Right lobe of liver (tissue), 6 donors: ENCODE measurements at places on chromosomes 12 and 14.

GRCh38 chr14:32934073-32934880 is 4.4 kb upstream of the NPAS3 start:
- no peak overlapping the region for H3K27ac ChIP-seq
- H3K27me3 ChIP-seq = peaks cover 14% of the 10 kb centered on the region
- H3K4me1 ChIP-seq = no peaks in the 10 kb centered on the region
- H3K4me3 ChIP-seq = peak overlapping the region; percentile 18
- H3K36me3 ChIP-seq = no peaks in the 10 kb centered on the region

DNA sequence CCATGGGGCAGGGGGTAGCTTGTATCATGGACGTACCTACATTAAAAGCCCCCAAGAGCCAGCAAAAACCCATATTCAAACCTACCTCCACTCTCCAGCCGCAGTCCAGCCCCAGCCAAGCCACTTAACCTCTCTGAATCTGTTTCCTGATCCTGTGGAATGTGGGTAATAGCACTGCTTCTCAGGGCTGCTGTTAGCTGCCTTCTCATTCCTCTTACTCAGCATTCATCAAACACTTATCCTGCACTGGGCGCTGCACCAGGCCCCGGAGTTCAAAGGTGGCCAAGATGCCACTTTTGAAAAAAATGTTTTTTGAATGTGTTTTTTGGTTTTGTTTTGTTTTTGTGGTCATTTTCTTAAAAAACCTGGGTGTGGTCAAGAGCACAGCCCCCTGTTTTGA is 237.4 kb downstream of the CHST11 start:
- no peak overlapping the region for H3K27ac ChIP-seq
- H3K4me1 ChIP-seq = no peaks in the 10 kb centered on the region
- no peak overlapping the region for H3K4me3 ChIP-seq
- no peaks in the 10 kb centered on the region for H3K27me3 ChIP-seq
- DNase-seq = no peak

DNA sequence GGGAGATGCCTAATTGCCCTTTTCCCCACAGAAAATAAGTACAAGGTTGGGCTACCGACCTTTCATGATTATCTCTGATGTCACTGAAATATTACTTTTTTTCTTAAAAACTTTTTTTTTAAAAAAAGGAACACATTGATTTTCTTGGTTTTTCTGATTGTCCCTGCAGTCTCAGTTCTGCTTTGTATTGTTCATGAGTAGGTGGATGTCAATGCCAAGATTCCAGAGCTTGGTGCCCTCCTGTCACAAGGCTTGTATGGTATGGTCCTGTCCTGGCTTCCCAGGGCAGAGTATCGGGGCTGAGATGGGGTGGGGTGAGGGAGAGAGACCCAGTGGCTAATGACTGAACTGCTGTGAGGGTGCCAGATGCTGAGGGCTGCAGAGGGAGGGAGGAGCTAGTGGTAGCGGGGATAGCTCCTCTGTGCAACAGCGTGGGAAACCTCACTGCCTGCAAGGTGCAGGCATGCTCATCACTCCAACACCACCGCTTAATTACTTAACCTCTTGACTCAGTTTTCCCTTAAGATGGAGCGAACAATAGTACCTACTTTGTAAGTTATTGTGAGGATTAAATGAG is 4.4 kb upstream of the CTDSP2 start:
- no peak for DNase-seq
- H3K4me3 ChIP-seq = no peak overlapping the region
- no peak overlapping the region for H3K27ac ChIP-seq
- no peaks in the 10 kb centered on the region for H3K36me3 ChIP-seq
- no peaks in the 10 kb centered on the region for H3K27me3 ChIP-seq
- peaks cover 8% of the 10 kb centered on the region for H3K4me1 ChIP-seq

DNA sequence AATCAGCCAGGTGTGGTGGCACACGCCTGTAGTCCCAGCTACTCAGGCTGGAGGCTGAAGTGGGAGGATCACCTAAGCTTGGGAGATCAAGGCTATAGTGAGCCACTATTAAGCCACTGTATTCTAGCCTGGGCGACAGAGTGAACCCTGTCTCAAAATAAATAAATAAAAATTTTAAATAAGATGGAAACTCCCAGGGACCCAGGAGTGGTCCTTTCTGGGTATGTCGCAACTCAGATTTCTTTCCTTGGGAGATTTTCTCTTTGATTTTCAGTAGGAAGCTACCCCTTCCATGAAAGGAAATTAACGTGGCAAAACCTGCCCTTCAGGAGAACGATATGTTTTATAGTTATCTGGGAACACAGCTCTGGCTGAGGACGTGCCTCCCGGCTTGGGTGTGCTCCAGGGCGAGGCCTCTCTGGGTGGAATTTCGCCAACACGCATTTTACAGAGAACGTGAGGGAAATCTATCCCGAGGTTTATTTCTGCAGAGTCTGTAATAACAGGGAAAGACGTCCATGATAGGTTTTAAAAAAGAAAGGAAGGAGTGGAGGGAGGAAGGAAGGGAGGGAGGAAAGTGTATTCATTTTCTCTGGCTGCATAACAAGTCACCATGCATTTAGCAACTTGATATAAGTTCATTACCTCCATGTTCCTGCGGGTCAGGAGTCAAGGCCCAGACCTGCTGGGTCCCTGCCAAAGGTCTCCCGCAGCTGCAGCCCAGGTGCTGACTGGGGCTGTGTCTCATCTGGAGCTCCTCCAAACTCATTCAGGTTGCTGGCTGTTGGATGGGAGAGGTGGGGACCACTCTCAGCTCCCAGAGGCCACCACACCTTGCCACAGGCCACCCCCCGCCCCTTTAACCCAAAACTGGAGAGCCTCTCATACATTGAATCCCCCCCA is 80.6 kb upstream of the GSC start:
- H3K36me3 ChIP-seq = no peaks in the 10 kb centered on the region
- H3K4me3 ChIP-seq = no peak overlapping the region
- no peaks in the 10 kb centered on the region for H3K4me1 ChIP-seq
- no peaks in the 10 kb centered on the region for H3K27me3 ChIP-seq

DNA sequence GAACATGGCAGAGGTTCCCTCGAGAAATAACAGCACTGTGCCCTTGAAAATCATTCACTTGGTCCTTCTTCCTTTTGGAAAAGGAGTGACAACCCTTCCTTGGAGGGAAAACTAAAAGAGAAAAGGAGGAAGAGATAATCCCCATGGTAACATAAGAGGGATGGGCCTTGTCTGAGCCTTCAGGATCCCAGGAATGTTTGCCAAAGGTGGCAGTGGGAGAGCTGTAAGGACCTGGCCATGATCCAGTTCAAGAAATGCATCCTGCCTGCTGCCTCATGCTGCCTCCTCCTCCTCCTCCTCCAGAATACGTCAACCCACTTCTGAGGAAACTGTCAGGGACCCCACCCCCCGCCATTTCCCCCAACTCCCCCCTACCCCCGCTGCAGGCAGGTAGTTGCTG is 118.8 kb downstream of the KCNK10 start:
- H3K4me1 ChIP-seq = no peaks in the 10 kb centered on the region
- no peak for DNase-seq
- no peaks in the 10 kb centered on the region for H3K27me3 ChIP-seq
- H3K27ac ChIP-seq = no peak overlapping the region
- no peak overlapping the region for H3K4me3 ChIP-seq

DNA sequence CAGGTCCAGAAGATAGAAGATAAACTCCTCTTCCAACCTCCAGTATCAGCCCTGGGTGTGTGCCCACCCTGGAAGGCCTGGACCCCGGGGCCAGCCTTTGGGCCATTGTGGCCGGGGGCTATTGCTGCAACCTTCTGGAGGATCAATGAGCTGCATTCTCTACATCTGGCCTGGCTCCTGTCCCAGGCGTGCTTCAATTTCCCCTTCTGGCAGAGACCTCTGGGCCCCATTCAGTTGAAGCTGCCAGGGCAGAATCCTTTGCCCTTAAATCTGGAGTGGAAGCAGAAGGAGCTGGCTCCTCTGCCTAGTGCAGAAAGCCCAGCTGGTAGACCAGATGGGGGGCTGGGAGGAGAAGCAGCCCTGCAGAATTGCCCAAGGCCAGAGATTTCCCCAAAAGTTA is 10.0 kb downstream of the NYNRIN start:
- no peak overlapping the region for H3K4me3 ChIP-seq
- H3K4me1 ChIP-seq = no peaks in the 10 kb centered on the region
- DNase-seq = no peak
- H3K27me3 ChIP-seq = no peaks in the 10 kb centered on the region
- H3K27ac ChIP-seq = no peak overlapping the region
- H3K36me3 ChIP-seq = no peaks in the 10 kb centered on the region

DNA sequence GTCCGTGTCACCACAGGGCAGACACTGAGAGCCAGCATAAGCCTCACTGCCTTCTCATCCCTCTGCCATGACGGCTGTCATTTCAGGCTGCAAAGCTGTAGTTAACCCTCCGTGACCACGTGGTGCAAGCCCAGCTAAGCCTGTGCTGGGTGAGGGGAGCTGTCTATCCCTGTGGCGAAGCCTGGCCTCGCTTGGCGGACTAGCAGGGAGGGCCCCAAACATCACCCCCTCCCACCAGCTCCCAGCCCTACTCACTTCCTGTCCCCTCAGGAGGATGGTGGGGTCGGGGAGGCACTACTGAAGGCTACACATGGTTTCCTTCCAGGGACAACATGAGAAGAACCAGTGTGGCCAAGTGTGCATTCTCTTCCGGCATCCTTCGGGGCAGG is 88.2 kb downstream of the CHGA start:
- no peak for DNase-seq
- peaks cover 3% of the 10 kb centered on the region for H3K4me1 ChIP-seq
- H3K27me3 ChIP-seq = no peaks in the 10 kb centered on the region
- H3K27ac ChIP-seq = no peak overlapping the region

- H3K27me3 ChIP-seq = no peaks in the 10 kb centered on the region
- no peak overlapping the region for H3K4me3 ChIP-seq
- peak; percentile 37 for DNase-seq
- H3K36me3 ChIP-seq = no peaks in the 10 kb centered on the region
- no peak overlapping the region for H3K27ac ChIP-seq
- no peaks in the 10 kb centered on the region for H3K4me1 ChIP-seq
Observed at GRCh38 chr14:105890474-105891220, 364.3 kb downstream of the TMEM121 start.

DNA sequence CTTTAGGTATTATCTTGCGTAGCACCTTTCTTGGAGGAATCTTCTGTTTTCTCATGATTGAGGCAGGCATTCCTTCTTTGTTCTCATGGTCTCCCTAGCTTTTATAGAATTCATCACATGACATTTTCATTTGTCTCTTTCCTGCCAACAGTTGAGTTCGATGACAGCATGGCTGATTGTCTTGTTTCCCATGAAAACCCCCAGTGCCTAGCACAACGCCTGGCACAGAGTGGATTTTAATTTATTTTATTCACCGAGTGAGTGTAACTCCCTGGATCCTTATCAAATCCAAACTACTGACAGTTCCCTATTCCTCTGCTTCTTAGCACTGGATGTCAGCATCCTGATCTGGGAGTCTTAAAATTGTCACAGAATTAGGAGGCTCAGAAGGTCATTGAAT is 182.6 kb downstream of the SUDS3 start:
- no peaks in the 10 kb centered on the region for H3K36me3 ChIP-seq
- no peak overlapping the region for H3K27ac ChIP-seq
- no peaks in the 10 kb centered on the region for H3K27me3 ChIP-seq
- H3K4me3 ChIP-seq = no peak overlapping the region
- DNase-seq = no peak

GRCh38 chr12:9391815-9392214 is 183.6 kb upstream of the PZP start:
- H3K36me3 ChIP-seq = no peaks in the 10 kb centered on the region
- no peaks in the 10 kb centered on the region for H3K27me3 ChIP-seq
- DNase-seq = no peak
- no peak overlapping the region for H3K27ac ChIP-seq

- no peaks in the 10 kb centered on the region for H3K27me3 ChIP-seq
- H3K4me3 ChIP-seq = no peak overlapping the region
- H3K36me3 ChIP-seq = no peaks in the 10 kb centered on the region
Observed at GRCh38 chr12:58588770-58589169, 331.5 kb downstream of the LRIG3 start.

DNA sequence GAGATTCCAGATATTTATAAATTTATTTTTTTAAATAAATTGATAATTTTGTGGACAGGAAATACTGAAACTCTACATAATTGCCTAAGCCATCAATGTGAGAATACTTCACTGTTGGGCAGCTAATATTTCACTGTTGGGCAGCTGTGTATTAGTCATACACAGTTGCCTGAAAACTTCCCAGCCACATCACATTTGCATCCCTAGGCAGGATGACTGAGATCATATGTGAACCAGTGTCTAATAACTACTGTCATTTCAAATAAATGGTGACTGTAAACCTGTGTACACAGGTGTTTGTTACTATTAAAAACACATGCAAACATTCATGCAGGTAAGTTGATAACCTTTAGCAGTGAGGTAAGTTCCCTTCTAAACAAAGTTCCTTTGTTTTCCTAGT is 43.9 kb downstream of the TMTC3 start:
- no peak overlapping the region for H3K4me3 ChIP-seq
- H3K27me3 ChIP-seq = no peaks in the 10 kb centered on the region
- H3K36me3 ChIP-seq = no peaks in the 10 kb centered on the region
- DNase-seq = no peak
- H3K27ac ChIP-seq = no peak overlapping the region

DNA sequence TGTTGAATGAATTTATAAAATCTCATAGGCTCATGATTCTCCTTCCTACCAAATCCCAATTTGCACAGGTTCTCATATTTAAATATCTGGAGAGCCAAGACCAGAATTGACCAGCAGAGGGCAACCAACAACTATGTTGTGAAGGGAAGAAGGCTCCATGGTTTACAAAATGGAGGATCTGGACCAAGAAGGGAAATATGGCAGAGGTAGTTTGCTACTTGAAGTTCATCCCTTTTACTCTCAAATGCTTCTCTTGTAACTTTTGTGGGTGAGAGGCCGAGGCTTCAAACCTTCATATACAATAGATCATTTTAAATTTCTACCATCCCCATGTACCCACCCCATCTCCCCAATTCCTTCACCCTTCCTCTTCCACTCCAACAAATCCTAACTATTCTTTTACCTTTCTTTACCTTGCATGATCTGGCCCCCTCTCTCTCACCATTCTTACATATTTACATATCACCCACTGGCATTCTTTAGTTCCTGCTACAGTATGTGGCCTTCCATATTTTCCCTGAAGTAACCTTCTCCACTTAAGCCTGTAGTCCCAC is 3.8 kb upstream of the SMARCC2 start:
- DNase-seq = peak; percentile 46
- H3K4me1 ChIP-seq = no peaks in the 10 kb centered on the region
- H3K4me3 ChIP-seq = no peak overlapping the region
- no peak overlapping the region for H3K27ac ChIP-seq
- H3K36me3 ChIP-seq = no peaks in the 10 kb centered on the region

- DNase-seq = no peak
- H3K27ac ChIP-seq = no peak overlapping the region
- no peaks in the 10 kb centered on the region for H3K27me3 ChIP-seq
Observed at GRCh38 chr14:72515779-72516770, 377.8 kb downstream of the DPF3 start.

DNA sequence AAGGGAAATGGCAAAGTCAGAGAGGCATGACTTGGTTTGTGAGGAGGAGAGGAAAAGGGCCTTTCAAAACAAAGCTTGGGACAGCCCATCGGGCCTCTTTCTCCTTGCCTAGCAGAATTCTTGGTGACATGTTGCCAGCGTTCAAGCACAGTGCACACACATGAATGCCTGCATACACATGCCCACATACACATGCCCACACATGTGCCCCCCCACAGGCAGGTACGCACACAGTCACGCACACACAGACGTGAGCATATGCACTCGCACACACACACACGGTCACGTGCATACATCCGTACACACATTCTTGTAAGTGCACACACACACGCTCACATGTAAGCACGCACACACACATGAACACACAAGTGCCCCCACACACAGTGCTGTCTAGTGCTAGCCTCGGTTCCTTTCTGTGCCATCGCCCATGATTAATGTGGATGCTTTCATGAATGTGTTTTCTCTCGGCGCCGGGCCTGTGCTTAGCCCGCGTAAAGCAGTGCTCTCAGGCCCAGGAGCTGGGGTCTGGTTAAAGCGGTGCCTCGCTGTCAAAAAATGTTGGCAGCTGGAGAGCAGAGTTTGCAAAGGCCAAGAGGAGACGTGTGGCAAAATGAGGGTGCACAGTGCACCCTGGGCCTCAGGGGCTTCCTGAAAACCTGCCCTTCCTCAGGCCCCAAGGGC is 328.8 kb upstream of the DIO3 start:
- H3K27me3 ChIP-seq = no peaks in the 10 kb centered on the region
- no peaks in the 10 kb centered on the region for H3K36me3 ChIP-seq
